ENCODE measurements at places on chromosomes 2 and 18.

- DNase-seq, result no peak
Measured at GRCh38 chr2:232351686-232352510, 26.7 kb upstream of the ALPP start.

DNA sequence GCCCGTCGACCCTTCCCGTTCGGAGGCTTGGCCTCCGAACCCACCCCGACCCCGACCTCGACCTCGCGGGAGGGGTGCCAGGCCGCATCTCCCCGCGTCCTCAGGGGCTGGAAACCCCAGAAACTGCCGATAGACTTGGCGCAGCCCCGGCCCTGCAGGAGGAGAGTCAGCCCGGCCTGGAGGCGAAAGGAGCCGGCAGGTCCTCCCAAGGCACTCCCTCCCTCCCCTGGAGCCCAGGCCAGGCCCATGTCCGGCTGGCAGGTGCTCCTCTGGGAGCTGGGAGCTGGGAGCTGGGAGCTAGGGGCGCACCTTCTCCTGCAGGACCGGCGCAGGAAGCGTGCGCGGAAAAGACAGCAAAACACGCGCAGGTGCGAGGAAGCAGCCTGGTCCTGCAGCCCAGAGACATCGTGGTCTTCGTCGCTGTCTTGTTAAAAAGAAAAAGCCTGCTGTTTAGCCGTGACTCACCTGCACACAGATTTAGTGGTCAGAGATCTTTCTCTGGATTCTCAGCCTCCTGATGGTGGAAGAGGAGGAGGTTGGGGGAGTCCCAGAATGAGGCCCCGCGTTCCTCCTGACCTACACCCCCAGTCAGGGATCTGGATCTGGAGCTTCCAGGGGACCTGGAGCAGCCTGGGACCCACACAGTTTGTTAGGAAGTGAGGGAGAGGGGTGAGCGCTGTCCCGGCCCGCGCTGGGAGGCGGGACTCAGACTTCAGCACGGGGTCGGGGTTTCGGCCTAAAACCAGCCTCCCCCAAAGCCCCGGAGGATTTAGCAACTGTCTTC is 660 bp upstream of the MBP start:
- DNase-seq, result no peak

- DNase-seq, result no peak
Measured at GRCh38 chr2:213868526-213868925, 542.3 kb upstream of the VWC2L start.

DNA sequence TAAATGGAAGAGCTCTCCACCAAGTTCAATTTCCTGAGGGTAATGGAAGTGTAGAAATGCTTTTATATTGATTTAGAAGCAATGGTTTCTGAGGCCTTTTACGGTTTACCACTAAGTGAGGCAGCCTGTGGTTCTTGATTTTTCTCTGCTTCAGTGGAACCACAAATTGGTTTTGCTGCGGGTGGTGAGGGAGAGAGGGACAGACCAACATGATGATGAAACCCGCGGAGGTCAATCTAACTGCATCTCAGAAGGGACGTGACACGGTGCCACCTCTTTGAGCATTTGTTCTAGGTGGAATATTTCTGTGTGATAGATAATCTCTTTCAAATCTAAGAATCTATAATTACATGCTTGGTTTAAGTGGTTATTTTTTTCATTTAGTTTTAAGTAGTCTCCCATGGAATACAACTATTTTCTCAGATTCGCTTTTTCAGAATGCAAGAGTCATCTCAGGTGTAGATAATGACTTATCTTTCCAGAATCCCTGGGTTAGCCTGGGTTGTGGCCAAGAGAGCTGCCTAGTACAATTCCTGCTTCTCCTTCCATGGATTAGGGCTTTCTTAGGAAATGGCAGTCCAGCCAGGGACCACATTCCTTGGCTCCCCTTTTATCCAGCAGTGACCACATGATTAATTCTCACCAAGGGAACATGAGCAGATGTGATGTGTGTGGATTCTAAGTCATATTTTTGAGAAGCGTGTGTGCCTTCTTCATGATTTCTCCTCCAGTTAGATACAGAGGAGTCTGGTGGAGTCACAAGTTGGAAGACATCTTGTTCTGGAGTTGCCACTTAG is 52.5 kb downstream of the KCNE4 start:
- DNase-seq, result no peak

DNA sequence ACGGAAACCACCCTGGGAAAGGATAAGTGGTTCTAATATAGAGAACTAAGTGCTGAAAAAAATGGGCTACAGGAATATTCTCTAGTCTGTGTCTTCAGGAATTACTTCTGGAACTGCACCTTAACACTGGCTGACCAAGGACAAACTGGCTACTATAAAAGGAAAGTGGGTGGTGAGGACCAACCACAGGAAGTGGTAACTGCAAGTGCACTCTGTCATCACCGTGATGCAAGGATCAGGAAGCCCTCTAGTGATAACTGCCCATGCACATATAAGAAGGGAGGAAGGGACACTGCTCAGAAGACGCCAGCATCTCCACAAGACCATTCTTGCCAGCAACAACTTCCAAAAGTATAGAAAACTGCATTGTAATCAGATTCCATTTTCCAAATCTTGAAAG is 424.4 kb upstream of the RGPD4 start:
- no peak for DNase-seq

DNA sequence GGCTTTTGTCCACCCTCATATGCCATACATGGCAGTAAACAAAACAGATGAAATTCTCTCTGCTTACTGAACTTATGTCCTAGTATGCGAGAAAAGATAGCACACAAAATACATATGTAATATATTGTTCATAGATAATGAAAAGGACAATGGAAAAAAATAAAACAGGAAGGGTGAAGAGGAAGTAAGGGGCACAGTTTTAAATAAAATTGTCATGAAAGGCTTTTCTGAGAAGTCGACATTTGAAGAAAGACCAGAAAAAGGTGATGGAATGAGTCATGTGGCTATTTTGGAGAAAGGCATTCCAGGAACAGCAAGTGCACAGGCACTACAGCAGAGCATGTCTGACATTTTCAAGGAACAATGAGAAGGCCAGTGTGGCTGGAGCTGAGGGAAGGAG is 56.4 kb downstream of the KCNH7 start:
- no peak for DNase-seq

- DNase-seq, result peak; percentile 96
Measured at GRCh38 chr2:40434731-40435271, 17.1 kb downstream of the SLC8A1 start.

- no peak for DNase-seq
Measured at GRCh38 chr2:149221898-149222297, 108.5 kb upstream of the LYPD6 start.

- no peak for DNase-seq
Measured at GRCh38 chr18:49368876-49369440, 91.5 kb downstream of the DYM start.

- DNase-seq, result no peak
Measured at GRCh38 chr2:197244349-197244748, 66.2 kb downstream of the ANKRD44 start.

DNA sequence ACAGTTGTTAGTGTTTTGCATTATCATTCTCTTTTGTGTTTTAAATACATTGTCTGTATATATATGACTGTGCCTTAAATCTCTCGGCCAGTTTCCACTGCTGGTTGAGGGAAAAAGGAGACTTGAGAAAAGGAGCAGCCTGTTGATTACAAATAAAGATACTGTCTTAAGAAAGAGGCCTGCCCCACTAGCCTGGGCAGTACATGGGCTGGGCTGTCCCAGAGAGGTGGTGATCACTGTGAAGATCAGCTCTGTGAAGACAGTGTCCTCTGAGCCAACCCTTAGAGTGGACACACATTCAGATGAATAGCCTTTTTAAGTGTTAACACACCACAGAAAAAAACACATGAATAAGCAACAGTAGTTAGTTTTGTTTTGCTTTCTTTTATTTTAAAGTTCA is 10.0 kb upstream of the OTX1 start:
- DNase-seq, result no peak

- peak; percentile 73 for DNase-seq
Measured at GRCh38 chr2:231181860-231182512, 16.4 kb upstream of the ARMC9 start.

GRCh38 chr2:56325661-56326345 is 142.0 kb downstream of the CCDC85A start:
- no peak for DNase-seq

DNA sequence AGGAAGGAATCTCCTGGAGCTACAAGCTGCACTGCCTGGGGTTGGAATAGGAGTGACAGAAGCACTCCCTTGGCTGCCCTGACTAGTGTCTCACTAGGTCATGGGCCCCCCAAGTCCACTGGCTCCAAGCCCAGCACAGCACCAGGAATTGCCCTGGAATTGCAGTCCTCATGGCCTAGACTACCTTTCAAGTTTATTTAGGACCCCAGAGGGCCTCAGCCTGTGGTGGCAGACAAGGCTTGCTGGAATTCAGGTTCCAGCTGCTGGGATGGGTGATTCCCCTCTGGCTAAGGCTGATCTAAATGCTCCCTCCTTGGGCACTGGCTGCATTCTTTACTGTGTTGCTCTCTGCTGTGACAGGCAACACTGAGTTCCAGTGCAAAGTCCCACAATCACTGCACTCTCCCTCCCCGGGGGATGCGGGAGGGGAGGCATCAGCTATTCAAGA is 14.0 kb downstream of the STRADB start:
- no peak for DNase-seq

- no peak for DNase-seq
Measured at GRCh38 chr2:61471905-61472805, 1.3 kb upstream of the USP34 start.

- DNase-seq, result peak; percentile 97
Measured at GRCh38 chr2:46334389-46335271, 37.4 kb downstream of the EPAS1 start.

DNA sequence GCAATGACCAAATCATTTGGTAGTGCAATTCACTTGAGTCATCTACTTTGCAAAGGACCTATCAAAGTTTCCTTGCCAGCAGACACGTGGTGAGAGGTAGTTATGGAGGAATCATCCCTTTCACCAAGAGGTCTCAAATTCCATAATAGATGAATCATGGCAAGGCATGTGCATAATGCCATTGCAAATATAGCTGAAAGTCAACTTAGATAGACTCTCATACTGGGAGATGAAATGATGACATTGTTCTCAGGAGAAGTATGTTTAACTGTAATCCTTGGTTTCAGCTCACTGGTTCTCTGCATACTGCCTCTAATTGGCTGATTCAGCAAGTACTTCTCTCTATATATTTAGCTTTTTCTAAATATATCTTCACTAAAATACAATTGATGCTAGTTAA is 57.2 kb downstream of the CALCRL start:
- DNase-seq, result peak; percentile 50

- no peak for DNase-seq
Measured at GRCh38 chr2:223734346-223734745, 103.0 kb downstream of the AP1S3 start.

DNA sequence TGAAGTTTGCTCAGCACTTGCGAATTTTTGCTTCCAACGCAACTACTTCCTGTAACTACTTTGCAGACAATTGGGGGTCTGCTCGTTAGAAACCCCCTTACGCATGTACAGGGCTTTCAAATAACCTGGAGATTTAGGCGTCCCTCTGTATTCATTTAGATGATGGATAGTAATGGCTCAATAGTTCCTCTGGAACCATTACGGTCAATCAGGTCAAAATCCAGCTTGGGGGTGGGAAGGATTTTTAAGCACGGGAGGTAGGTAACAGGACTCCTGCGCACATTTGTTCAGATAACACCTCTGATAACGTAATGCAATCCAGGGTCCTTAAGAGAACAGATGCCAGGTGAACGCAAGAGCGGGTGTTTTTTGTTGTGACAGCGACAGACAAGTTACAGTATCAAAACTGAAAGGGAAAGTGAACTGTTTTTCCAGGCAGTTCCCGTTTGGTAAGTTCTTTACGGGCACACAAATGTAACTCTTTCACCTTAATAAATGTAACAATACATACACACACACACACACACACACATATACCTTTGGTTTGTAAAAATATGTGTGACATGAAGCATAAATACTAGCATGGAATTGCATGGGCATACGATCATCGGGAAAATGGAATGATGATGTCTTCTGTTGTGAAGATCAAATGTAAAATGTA is 3.8 kb upstream of the OSR1 start:
- no peak for DNase-seq

GRCh38 chr2:88614497-88615157 is 12.6 kb downstream of the EIF2AK3 start:
- no peak for DNase-seq

DNA sequence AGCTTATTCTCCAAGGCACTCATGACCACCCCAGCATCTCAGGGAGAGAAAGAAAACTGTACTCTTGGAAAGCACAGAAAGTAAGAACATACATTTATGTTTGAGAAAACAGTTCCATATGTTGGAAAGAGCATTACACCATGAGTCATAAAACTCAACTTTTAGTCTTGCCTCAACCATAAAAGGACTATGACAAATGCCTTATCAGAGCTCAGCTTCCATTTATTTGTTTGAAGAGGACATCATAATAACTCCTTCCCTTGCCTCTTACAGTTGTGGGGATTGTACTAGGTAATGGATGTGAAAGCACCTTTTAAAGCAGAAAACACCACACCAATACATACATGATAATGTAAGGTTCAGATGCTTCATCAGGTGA is 370.8 kb downstream of the LNPK start:
- no peak for DNase-seq

DNA sequence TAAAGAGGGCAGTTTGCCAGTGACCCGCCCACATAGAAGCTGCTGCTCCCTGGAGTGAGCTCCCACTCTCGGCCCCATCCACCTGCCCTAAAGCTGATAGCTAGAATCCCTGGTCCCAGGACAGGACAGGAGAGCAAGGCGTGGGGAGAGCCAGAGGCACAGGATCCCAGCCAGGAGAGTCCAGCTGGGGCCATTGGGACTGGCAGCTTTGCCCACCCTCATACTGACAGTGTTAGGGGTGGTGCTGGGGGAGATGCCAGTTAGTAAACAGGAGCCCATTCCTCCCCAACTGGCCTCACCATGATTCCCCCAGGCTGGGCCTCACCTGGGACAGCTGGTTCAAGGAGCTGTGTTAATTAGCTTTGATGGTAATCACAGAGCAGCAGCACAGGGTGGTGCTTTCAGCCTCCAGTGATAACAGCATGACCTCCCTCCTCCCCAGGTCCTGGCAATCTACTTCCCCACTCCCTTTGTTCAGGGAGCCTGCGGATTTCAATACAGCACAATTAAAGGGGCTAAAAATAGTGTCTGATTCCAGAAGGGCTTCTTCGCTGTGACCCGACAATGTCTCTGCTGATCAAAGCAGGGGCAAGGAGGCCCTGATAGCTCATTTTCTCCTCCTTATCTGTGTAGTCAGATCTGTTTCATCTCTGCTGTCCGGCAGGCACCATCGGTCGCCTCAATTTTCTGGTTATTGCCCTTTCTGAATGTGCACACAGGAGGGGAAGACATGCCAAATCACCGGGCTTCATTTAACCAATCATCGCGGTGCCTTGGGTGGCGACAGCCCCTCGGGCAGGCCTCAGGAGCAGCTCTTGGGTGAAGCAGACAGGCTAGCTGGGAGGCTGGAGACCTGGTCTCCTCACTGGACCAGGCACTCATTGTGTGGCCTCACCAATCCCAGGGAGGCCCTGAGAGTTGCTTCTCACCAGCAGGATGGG is 119.9 kb upstream of the TEX51 start:
- DNase-seq, result no peak
